Stimulated activated CD4-positive, alpha-beta T cell treated with anti-CD3 and anti-CD28 coated beads, Interleukin-2, amount 100 ng/mL, for 24 hours (primary cell): ENCODE measurements at places on chromosomes 6 and 20.

DNA sequence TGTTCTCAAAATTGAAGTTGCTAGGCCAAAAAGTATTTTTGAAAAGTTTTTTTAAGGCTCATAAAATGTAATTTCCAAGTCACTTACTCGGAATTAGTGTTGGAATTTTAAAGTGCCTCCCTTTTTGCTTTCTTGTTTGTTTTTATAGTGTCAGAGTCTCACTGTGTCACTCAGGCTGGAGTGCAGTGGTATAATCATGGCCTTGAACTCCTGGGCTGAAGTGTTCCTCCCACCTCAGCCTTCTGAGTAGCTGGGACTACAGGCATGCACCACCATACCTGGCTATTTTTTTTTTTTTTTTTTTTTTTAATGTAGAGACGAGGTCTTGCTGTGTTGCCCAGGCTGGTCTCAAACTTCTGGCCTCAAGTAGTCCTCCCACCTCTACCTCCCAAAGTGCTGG is 40.0 kb upstream of the GNRH2 start:
- no peak for DNase-seq

DNA sequence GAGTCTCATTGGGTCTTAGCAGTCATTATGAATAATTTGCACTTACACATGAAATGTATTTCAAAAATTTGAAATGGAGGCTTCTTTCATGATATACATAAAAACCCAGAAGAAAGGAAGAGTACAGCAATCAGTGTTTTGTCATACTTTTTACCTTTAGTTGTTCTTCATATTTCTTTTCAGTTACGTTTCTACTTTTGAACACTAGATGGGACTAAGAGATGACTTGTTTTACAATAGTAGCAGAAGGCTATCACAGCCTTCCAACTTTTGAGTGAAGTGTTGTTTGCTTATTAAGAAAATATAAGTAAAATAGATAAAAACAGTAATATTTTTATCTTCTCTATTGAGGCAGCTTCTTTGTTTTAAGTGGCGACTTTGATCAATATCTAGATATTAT is 58.1 kb downstream of the L3MBTL3 start:
- no peak for DNase-seq

DNA sequence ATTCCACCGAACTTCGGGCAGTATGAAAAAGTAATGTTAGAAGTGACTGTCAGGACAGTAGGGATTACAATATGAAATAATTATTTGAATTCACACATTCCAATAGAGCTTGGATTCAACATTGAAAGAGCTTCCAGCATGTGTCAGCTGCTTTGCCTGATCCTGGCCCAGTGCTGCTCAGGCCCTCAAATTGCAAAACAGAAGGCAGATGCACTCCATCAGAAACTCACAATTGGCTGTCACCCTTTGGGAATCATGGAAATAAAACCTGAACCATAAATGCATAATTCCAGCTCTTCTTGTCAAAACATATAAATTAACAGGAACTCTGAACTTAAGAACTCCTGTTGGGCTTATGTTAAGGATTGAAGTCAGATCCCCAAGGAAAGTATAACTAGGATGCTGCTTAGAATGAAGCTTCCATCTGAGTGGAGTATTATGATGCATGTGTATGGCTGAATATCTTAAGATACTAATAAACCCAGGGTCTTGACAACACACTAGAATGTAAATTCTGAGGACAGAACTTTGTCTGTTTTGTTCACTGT is 1.8 kb upstream of the NDUFAF4 start:
- no peak for DNase-seq

DNA sequence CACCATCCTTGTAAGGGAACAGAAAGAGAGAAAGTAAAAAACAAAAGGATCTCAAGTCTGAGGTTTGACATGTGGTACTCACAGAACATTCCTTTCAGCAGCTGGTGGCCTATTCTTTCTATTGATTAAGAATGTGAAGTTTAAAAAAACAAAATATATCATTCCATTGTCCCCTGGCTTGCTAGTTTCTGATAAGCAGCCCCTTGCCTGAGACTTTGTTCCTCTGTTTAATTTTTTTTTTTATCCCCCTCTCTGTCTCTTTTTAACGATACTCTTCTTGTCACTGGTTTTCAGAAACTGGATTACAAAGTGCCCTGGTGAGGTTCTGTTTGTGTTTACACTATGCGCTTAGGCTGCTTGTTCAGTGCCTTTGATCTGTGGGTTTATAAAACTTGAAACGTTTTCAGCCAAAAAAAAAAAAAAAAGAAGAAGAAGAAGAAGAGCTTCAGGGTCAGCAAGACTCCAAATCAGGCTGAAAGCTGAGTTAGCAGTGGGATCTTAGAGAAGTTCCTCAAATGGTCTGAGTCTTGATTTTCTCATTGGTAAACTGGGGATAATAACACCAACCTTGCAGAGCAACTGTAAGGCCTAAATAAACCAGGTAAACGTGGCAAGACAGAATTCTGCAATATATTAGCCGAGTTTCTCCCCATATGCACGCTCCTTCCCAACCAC is 45.1 kb upstream of the SLC22A23 start:
- no peak for DNase-seq

DNA sequence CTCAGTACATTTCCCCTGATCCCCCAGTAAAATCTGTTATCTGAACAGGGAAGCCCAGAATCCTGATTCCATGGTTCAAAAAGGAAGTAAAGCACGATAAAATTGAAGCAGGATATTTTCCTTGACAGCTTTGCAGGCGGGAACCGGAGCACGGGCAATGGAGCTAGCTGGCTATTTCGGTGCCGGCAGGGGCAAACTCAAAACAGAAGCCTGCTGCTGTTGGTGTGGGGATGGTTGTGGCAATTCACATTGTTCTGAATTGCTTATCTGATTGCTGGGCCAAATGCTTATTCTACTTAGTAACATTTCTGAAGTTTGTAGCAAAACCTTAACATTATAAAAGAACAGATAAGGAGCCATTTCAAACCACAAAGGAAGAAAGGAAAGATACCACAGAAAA is 172.4 kb downstream of the MMS22L start:
- no peak for DNase-seq
